GM12865 (cell line): ENCODE measurements at places on chromosomes 7 and 10.

DNA sequence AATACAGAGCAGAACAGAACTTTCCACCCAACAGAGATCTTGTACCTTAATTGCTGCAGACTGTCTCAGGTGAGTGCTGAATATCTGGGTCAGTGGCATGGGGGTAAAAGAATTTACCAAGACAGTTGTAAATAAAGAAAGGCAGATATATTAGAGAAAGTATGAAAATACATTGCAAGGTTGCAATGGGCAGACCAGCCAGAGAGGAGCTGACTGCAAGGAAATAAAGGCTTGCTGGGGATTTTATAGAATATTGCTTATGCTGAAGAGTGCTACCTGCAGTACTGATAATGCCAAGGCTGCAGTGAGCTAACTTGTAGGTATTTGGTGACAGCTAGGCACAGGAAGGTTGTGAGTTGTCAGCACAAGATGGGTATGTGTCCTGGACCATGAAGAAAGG lies 171.0 kb upstream of the TRIM24 start:
- no peak for DNase-seq

GRCh38 chr10:76547352-76547972 lies 1090.1 kb downstream of the KCNMA1 start:
- DNase-seq, result peak; percentile 75

GRCh38 chr10:78470267-78471103 lies 436.8 kb downstream of the RPS24 start:
- peak; percentile 3 for DNase-seq

- DNase-seq, result no peak
Observed at GRCh38 chr10:98269435-98269912, 1.5 kb upstream of the LOXL4 start.

- no peak for DNase-seq
Observed at GRCh38 chr7:5423306-5423975, at the start of gene TNRC18. Gene TNRC18 (minus strand): TSS chr7:5423834. CDS start chr7:5421246, 2,588 bp downstream.

- DNase-seq, result peak; percentile 5
Observed at GRCh38 chr7:19305698-19306097, 160.5 kb upstream of the FERD3L start.

- DNase-seq, result no peak
Observed at GRCh38 chr7:37048674-37049073, 324.4 kb upstream of the AOAH start.

DNA sequence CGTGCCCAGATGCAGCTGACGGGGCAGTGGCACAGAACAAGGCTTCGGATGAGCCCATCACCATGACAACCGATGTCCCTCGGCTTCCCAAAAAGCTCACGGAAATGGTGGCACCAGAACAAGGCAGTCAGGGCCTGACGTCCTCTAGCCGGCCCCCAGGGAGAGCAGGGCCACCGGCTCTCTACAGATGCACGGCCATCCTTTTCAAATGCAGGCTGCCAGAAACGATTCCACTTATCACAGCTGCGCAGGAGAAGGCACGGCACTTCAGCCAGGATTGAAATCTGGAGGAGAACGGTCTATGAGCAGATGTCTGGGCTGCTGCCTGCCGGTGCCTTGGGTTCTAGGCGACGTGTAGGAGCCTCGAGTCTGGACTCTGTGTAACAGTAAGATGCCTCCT lies 223.8 kb downstream of the ZMYND11 start:
- no peak for DNase-seq

DNA sequence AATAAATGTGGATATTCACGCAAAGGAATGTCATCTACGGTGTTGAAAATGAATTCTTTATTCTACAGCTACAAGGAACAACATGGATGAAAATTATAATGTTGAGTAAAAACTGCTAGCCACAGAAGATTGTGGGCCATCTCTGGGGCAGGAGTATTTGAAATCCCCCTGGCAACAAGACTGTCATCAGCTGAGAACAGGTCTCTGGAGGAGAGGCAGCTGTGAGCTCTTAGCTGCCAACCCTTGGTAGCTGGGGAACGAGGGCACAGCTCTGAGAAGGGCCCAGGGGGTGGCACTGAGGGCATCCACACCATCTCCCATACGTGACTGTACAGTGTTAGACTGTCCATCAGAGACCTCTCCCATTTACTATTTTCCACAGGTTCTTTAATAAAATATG lies 340.1 kb upstream of the MGMT start:
- no peak for DNase-seq

DNA sequence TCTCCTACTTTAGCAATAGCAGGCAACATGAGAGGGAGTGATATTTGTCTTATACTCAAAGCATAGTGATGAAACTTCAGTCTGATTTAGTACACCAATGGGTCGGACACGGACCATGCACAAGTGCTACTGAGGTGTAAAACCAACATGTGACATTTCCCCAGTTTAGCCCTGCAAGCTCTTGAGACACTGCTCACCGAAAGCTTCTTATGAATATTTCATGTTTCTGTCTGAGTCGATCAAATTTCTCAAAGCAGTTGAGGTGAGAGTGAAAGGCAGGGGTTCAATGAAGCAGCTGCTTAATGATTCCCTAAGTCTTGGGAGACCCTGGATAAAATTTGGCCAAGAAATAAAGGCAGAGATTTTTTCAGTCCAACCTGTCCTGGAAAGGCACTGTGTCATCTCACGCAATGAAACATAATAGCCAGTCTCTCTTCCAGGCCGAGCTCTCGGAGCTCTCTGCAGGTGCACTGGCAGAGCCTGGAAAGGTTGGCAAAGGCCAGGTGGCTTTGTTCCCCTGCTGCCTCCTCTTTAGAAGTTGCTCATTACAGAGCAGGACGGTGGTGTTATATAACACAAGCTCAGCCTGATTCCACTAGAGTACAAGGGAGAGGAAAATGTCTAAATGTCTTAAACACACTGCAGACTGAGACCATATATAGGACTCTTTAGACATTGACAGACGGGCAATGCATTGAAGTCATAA lies 33.9 kb upstream of the XPNPEP1 start:
- DNase-seq, result peak; percentile 93

GRCh38 chr7:25787336-25787735 lies 364.7 kb upstream of the NFE2L3 start:
- no peak for DNase-seq

GRCh38 chr10:80539421-80540031 lies 1.8 kb downstream of the SH2D4B start:
- peak; percentile 43 for DNase-seq

DNA sequence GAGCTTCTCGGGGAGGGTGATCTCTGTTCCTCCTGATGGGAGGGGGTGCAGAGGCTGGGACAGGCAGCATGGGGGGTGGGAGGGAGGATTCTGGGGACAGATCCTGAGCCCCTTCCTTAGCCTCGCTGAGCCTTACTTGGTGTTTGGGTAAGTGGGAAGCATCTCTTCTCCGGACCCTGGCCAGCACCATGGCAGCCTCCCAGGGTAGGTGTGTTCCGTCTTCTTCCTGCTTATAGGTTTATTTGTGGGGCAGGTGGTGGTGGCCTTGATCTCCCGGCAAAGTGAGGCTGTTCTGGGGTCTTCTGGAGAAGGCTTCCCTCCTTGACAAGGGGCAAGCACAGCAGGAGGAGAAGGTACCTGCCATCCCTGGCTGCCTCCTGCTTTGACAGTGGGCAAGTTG lies 226.9 kb downstream of the GLRX3 start:
- DNase-seq, result no peak

DNA sequence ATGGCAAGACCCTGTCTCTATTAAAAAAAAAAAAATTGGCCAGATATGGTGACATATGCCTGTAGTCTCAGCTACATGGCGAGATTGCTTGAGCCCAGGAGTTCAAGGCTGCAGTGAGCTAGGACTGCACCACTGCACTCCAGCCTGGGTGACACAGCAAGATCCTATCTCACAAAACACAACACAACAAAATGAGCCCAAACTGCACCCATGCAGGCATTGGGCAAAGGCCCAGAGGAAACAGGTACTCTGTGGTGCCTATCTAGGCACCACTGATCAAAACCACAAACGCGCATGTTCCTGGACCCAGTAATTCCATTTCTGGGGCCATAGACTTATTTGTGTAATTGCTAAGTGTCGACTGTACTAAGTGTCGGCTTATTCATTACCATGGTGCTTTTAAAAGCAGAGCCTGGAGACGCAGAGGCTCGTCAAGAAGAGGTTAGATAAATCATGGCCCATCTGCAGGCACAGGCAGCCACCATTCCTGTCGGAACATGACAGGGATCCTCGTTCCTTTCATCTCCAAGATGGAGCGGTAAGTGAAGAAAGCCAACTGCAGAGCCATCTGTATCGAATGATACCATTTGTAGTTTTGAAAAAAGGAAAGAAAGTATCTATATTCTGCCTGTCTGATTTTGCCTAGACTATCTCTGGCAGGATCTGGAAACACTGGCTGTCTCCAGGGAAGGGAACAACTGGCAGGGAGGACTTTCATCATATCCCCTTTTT lies 160.4 kb upstream of the RHEB start:
- no peak for DNase-seq

GRCh38 chr10:103772096-103772845 lies 83.1 kb downstream of the SH3PXD2A start:
- DNase-seq, result peak; percentile 60

DNA sequence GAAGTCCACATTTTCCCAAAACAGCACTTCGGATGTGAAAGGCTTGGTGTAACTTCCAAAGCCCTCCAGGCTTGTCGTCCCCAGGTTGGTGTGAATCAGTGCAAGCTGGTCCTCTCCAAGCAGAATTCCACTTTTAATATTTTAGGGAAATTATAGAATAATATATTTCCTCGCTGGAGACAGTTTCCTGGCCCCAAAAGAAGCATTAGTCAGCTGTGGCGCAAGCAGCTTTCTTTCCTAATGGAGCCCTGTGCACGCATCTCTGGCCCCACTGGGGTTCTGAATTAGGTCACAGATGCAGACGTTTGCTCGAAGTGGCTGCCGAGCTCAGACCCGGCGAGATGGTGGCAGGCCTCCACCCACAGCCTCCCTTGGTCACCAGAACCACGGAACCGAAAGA lies 33.3 kb upstream of the MNX1 start:
- DNase-seq, result no peak

- no peak for DNase-seq
Observed at GRCh38 chr7:150388709-150389531, 9.8 kb downstream of the ZNF775 start.

- no peak for DNase-seq
Observed at GRCh38 chr7:157828881-157829280, 492.1 kb downstream of the DNAJB6 start.

- no peak for DNase-seq
Observed at GRCh38 chr10:124032971-124033886, 60.2 kb downstream of the CHST15 start.

GRCh38 chr10:61606959-61607907 lies 55.5 kb upstream of the CABCOCO1 start:
- peak; percentile 2 for DNase-seq
